GM18507 (cell line): ENCODE measurements at places on chromosomes 4 and X.

DNA sequence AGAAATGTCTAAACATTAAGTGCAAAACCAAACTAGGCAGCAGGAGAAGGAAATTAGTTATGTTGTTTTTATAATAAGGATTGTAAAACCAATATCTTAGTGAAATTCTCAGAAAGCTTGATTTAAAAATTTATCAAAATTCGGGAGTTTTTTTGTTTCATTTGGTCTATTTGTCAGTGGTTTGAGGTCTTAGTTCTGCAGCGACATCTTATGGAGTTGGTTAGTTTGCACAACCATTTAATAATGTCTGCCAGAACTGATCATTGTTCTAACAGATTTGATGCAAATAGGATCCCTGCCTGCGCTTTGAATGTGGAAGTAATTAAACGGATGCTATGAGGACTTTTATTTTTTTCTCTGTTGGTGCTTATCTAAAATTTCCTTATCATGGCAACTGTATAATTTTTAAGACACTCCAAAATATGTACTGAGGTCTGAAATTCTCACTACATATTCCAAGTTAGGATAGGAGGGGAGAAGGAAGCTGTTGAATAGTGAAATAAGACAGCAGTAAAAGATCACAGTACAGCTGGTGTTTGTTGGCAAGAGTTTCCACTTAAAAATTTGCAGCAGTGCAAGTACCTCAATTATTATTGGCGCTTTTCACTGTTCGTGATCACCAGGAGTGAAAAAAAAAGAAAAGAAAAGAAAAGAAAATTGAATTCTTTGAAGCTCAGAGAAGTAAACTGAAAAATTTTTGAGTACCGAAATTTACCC lies 2521.4 kb downstream of the ARAP2 start:
- no peak for DNase-seq

DNA sequence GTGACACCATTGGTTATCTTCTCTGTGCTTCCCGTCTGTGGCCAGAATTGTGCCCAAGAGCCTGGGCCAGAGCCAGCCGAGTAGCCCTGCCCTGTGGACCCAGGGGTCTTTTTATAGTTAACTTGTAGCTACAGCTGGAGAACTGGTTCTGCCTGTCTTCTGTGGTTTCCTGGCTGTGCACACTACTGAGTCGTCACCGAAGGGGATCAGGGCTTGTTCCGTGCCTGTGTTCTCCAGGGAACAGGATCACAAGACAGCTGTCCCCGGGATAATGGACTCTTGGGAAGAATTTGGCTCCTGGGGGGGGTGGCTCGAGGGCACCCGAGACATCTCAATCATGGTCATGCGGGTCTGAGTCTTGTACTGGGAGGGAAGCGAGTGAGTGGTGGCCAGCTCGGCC lies 22.1 kb upstream of the OPN1LW start:
- no peak for DNase-seq

GRCh38 chrX:48936429-48937053 lies 17.7 kb upstream of the PIM2 start:
- DNase-seq = no peak

- no peak for DNase-seq
Measured at GRCh38 chrX:29090811-29091210, 503.6 kb downstream of the IL1RAPL1 start.

GRCh38 chr4:88320780-88321373 lies 36.5 kb upstream of the PPM1K start:
- DNase-seq = peak; percentile 58

- DNase-seq = no peak
Measured at GRCh38 chr4:65839164-65839931, 169.1 kb upstream of the EPHA5 start.

DNA sequence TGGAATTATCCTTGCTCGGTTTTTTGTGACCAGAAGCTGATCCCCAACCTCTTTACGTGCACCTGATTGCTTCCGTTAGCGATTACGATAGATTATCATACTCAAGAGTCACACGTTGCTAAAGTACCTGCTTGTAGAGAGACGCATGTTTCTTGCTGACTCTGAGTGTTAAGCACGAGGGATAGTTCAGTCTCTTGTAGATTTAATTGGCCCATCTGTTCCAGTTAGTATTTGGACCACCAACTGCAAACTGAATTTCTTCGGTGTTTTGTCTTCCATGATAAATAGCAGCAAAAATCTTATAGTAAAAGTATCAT lies 516 bp upstream of the COX18 start:
- DNase-seq = no peak

DNA sequence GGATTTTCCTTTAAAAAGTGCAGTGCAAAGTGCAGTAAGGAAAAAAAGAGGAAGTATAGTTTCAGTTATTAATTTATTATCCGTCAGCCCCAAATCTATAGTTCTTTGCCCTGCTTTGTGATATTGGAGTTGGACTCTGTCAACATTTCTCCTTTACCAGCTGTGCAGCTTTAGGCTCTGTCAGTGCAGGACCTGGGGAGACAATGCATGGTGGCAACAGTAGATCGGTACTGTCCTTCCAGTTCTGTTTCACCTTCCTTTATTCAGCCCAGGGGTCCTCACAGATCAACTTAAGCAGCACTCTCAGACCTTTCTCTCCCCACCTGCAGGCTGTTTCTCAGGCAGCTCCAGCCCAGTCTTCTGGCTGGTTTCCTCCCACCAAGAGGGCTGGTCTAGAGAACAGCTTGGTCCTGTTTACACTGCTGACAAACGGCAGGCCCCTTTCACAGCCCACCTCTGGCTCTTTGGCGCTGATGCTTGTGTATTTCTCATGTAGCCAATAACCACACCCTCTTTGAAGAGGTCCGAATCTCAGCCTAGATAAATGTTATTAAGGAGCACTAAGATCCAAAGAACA lies 71.6 kb downstream of the MCUB start:
- no peak for DNase-seq

- DNase-seq = no peak
Measured at GRCh38 chr4:146952896-146953295, 7.2 kb upstream of the TTC29 start.

DNA sequence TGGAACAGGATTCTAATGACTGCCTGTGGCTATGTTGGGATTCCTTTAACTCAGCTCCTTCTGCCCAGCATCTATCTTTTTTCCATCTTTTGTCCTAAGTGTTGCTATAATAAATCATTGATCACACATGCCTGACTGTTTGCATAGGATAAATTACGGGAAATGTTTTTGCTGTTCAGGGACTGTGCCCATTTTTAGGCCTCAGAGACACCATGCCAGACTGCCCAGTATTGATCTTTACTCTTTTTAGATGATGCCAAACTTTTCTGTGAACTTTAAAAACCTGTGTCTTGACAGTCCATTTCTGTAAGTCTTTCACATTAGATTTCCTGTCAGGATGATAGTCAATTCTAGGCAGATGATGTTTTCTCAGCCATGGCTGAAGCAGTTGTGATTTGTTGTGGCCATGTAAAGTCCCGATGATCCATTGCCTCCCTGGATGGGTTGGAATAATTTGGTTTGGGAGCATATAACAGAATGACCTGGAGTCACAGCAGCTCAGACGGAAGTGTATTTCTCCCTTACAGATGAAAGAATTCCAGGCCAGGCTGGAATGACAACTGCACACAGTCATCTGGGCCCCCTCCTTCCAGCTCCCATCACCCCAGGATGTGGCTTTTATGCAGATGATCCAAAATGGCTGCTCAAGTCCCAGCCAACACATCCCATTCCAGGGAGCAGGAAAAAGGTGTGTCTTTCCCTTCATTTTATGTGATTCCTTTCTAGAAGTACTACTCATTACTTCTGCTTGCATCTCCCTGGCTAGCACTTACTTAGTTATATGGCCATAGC lies 3.4 kb downstream of the HTT-AS start:
- no peak for DNase-seq

GRCh38 chrX:100647739-100648138 lies 3.7 kb downstream of the SRPX2 start:
- no peak for DNase-seq

DNA sequence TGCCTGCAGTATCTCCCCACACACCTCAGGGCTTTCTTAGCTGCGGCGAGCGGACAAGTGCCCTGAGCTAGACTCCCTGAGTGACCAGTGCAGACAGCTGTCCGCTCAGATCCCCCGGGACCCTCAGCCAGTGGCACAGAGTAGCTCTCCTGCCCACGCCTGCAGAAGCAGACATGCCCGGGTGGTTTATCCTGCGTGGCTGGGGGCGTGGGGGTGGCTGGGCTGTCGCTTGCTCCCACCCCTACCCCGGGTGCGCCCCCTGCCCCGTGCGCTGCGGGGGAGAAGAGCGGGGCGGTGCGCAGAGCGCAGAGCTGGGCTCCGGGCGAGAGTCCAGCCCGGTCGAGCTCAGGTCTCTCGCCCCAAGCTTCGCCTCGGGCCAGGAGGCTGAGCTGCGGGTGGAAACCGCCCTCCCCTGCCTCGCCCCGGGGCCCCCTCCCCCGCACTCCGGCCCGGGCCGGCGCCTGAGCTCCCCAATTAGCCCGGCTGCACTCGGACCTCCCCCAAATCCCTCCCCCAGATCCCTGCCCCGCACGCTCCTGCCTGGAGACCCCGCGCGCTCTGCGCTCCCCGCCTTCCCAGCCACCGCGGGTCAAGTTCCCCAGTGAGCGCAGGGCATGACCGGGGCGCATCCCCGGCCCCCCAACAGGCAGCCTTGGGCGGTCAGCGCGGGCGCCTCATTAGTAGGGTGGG lies 11.7 kb upstream of the SHOX start:
- no peak for DNase-seq

DNA sequence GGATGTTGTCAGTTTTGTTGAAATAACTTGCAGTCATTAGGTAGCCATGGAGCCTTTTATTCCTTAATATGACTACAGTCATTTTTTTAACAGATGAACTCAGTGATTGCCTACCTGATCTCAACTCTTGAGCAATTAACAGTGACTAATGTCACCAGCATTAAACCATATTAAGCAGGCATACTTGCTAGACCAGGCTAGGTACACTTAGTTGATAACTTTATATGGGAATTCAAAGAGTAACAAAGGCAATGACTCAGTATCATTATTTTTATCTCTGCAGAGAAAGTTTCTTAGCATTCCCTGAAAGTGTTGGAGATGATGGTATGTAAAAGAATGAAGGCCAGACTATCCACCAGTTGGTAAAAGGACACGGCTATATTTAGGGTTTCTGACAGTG lies at the start of gene C4orf54:
C4orf54 (minus strand) TSS at position 31 of the 400 bp plus-strand sequence. CDS start 3,180 bp downstream, outside the sequence.
- no peak for DNase-seq
